HCEC 1CT (cell line): ENCODE measurements at places on chromosomes 4 and X.
A peak's percentile ranks its signal among the peaks of the same experiment; 100 is the strongest.

DNA sequence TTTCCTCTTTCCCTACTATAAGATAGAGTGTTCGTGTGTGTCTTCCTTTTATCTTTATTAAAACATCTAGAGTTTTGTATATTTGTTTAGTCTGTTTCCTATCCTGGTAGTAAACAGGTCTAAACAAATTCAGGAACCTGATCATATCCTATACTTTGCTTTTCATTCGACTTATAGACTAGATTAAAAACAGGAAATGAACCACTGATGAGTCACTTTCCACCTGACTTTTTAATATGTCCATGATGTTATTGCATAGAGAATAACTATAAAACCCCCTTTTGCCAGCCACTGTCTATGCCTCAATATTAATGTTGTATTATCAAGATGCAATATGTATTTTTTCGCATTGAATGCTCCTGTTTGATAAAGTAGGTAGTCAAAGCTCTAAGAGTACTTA is 1794.0 kb downstream of the STIM2 start:
- DNase-seq: peak; percentile 16

DNA sequence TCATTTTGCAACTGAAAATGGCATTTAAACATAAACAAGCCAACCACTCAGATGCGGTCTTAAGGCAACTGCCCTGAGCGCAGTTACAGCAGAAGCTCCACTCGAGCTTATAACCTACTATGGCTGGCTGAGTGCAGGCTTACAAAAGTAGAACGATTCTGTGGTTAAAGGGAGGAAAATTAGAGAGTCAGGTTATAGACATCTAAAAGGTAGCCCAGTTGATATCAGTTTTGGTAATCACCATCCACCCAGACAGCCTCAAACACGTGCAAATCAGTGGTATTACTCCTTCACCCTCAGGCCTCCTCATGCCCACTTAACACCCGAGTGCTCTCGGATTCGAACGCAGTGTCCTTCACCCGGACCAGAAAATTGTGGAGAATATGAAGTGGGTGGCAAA is 3.1 kb downstream of the LEF1 start:
- DNase-seq: no peak

DNA sequence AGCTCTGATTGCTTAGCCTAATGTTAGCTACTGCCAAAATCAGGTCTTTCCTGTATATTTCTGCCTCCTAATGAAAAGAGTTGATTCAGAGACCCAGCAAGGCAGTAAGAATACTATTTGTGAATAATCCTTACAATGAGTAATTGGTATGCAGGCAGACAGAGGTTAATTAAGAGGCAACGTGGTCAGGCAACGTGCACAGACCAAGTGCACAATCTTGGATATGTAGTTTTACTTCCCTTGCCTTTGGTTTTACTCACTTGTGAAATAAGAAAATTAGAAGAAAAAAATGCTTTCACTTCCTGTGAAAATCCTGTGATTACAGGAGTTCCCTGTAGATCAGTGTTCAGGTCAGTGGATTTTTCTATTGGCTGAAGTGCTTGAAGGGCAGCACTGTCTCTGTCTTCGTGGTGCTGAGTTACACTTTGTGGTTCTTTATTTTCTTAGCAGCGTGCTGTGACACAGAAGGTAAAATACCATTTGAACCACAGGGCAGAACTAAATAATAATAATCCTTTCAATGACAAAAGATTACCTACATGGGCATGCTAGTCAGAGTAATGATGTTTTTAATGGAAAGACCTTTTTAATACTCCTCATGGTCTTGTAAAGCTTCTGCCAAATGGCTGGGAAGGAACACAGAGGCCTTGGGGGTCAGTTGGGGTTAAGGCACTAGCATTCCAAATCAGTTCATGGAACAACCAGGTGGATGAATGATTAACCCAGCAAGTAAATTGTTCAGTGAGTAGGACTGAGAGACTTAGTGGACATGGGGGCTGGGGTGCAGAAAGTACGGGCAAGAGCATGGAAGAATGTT is 430.9 kb downstream of the MAPK10 start:
- DNase-seq: peak; percentile 1

- DNase-seq: no peak
These were observed 40.6 kb upstream of the RASSF6 start for GRCh38 chr4:73660808-73661207.

DNA sequence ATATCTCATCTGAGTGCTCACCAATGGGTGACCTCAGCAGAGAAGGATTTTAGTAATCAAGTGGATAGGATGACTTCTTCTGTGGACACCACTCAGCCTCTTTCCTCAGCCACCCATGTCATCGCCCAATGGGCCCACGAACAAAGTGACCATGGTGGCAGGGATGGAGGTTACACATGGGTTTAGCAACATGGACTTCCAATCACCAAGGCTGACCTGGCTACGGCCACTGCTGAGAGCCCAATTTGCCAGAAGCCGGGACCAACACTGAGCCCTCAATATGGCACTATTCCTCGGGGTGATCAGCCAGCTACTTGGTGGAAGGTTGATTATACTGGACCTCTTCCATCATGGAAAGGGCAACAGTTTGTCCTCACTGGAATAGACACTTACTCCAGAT is 97.4 kb downstream of the LCORL start:
- no peak for DNase-seq

- no peak for DNase-seq
These were observed 74.9 kb upstream of the SOD3 start for GRCh38 chr4:24720436-24720835.

DNA sequence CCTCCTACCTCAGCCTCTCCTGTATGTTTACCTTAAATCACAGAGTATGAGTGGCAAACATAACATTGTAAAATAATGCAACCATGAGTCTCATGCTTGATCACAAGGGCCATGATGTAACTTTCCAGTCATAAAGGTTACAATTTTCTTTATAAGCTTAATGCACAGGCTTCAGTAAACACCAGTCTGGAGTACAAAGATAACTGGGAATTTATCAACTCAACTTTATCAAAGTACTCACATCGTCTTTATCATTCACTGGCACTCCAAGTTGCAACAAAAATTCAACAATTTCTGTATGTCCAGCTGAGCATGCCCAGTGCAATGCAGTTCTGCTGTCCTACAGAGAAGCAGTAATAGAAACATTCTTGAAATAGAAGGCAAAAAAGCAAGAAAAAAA is 2.8 kb downstream of the PSMD10 start:
- no peak for DNase-seq

GRCh38 chr4:171308661-171309060 is 504.5 kb upstream of the GALNTL6 start:
- no peak for DNase-seq

- no peak for DNase-seq
These were observed 56.5 kb downstream of the NCAPG start for GRCh38 chr4:17867276-17867675.

DNA sequence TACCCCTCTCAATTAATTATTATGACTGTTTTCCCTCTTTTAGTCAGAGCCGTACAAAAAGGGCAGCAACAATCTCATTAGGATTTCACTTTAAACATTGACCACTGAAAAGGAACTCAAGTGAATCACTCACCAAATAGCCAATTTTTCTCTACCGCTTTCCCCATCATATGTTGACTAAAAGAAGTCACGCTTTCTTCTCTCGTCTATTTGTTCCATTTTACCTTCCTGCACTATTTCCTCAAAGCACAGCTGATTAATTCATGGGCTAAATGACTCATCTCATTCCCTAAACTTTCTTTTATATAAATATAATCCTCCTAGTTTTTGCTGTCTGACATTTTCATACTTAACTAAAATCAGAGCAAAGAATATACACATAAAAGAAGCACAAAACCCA is 8.2 kb downstream of the MID1 start:
- peak; percentile 69 for DNase-seq

DNA sequence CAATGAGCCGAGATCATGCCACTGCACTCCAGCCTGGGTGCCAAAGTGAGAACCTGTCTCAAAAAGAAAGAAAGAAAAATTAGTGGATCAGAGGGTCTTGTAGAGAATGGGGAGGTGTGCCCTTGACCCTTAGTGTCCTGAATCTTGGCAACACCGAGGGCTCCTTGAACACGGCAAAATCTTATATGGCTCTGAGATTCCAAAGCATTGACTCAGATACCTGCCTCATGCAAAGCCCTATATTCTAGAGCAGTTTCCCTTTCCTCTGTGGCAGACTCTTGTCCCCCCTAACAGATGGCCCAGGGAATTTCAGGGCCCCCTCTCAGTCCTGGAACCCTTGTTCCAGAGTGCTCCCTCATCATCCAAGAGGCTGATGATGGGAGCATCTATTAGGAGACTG is 6.8 kb downstream of the CLDN2 start:
- DNase-seq: no peak

DNA sequence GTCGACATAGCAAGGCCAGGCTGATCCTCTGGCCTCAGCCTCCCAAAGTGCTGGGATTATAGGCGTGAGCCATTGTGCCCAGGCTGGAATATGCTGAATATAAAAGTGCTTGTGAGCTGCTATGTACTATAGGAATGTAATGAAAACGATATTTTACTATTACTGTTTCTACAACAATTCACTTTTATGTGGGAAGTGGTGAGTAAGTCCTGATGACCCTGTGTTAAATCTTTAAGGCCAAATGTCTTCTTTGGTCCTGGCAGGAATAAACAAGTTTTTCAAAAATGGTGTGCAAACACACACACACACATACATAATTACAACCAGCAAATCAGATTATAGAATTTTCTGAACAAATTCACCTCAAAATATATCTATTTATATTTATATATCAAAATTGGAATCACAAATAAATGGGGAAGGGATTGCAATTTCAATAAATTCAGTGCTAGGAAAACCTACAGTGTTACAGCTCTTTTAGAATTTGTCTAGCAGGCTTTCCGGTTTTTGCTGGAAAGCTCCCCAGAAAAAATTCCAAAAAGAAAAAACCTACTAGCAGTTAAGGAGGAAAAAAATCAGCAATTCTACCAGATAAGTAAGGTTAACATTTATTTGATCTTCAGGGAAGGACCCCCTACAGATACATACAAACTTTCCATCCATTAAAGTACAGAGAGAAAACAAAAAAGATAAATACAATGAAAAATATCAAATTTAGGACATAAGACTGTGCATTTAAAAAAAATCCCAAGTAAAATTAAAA is 17.9 kb downstream of the SMIM14 start:
- peak; percentile 43 for DNase-seq

- no peak for DNase-seq
These were observed 67.5 kb downstream of the ABCG2 start for GRCh38 chr4:88090898-88091297.

GRCh38 chr4:158090323-158090722 is 82.5 kb downstream of the GASK1B start:
- no peak for DNase-seq

GRCh38 chr4:76659103-76659490 is 224.1 kb downstream of the SHROOM3 start:
- DNase-seq: peak; percentile 42

GRCh38 chrX:86148594-86148993 is 343 bp downstream of the DACH2 start:
- DNase-seq: no peak

- no peak for DNase-seq
These were observed 262.6 kb upstream of the BMP3 start for GRCh38 chr4:80767944-80768343.

GRCh38 chrX:107739541-107739940 is 36.0 kb downstream of the TSC22D3 start:
- DNase-seq: no peak

DNA sequence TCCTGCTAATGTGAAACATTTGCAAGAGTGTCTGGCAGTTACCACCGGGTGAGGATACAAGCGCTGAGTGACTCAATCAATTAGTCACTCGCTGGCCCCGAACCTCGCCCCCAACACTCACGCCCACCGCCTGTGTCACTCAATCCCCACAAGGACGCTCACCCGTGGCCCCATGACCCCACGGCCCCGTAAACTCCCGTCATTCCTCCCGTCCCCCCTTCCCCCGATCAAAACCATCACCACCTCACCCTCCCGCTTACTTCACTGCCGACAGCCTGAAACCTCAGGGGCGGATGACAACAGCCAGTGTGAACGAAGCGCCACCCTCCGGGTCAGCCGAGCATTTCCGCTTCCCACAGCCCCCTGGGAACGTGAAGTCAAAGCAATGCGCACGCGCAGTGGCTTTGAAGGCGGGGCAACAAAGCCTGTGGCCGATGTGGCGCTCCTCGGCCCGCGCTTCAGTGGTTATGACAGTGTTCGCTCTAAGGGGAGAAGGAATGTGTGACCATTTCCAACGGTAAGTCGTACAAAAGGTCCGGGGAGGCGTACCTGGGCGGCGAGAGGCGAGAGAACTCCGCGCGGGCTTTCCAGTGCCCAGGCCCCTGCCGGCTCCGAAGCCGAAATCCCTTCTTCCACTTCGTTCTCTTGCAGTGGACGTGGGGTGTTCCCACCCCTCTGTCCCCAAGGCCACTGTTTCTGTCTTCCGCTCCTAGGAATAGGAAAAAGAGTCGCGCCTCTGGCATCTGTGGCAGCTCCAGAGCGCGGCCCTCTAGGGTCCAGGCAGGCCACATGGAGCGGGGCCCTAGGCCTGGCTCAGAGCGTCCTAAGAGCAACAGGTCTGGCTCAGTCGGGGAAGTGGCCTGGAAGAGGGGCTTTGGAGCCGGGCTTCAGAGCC is at the start of gene ZNF674:
ZNF674 (minus strand) TSS at position 311 of the 895 bp plus-strand sequence. CDS start 3,334 bp downstream, outside the sequence.
- peak; percentile 83 for DNase-seq

DNA sequence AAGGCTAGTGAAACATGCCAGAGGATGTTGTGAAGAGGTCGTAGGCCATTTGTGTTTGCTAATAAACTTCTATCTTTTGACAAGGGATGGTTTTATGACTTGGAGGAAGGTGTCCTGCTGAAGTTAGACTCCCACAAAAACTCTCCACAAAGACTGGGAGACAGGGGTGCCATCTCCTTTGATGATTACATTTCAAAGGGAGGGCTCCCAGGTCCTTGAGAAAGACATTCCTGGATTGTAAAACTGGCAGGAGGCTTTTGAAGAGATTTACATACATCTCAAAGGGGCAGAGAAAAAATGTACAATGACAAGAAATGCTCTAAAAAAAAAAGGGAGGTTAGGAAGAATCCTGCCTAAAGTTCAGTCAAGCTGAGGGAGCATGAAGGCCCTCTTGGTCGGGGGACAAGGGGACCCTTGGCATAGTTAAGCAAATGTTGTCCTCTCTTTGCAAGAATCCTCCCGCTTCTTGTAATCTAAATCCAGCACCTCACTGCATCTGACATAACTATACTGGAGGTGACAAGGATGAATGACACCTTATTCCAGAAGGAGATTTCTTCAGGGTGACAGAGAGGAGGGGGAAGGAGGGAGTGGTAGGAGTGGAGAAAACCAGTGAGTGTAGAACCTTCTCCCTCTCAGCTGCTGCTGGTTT is 41.1 kb upstream of the MGST2 start:
- DNase-seq: no peak

GRCh38 chrX:154717824-154718223 is 33.1 kb downstream of the GAB3 start:
- no peak for DNase-seq

DNA sequence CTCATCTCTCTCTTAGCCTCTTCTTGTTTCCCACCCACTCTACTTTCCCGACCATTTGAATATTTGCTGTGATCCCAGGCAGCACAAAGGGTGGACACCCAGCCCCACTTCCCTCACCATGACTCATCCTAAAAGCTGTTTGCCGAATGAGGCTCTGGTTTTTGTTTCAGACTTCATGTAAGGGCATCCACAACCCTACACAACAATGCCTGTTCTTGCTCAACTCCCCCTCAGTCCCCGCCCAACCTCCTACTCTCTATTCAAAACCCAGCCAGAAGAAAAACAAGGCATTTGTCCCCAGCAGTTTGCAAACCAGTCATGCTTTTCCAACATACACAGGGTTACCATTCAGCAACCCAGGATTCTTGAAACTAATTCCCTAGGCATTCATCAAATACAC is 516.5 kb upstream of the CNKSR2 start:
- no peak for DNase-seq
